ENCODE measurements at places on chromosomes 5 and 9. TPM values are rescaled to one million over a fixed set of nuclear protein-coding genes. Genes with fewer than 3 reads are reported as not detected.

Gene GABBR2
- total RNA-seq = 0.32 TPM

Gene FBXO4
- total RNA-seq = 16.4 TPM

Gene AJM1
- total RNA-seq = 2.3 TPM

Gene SPATA9
- not detected for total RNA-seq

GRCh38 chr9:21995666-21996398 lies 1.2 kb downstream of the CDKN2B-AS1 start:
- DNase-seq = peak; percentile 77

DNA sequence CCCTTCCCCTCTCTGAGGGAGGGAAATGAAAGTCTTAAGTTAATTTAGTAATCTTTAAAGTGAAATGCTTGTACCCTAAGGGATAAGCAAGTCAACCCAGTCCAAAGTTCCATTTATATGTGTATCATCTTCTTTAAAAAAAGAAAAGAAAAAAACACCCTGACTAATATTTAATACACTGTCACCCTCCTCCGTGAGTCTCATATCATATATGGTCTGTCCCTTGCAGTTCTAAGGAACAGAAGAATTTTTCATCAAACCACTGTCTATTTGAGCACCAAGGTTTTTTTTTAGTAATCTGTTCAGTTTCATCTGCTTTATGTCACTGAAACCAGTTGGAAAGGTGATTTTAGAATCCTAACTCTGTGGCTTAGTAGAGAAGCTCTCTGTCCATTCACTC lies 15.2 kb downstream of the TNIP1 start:
- no peak for DNase-seq

- DNase-seq = no peak
Observed at GRCh38 chr5:38413696-38414095, 142.8 kb downstream of the LIFR start.

DNA sequence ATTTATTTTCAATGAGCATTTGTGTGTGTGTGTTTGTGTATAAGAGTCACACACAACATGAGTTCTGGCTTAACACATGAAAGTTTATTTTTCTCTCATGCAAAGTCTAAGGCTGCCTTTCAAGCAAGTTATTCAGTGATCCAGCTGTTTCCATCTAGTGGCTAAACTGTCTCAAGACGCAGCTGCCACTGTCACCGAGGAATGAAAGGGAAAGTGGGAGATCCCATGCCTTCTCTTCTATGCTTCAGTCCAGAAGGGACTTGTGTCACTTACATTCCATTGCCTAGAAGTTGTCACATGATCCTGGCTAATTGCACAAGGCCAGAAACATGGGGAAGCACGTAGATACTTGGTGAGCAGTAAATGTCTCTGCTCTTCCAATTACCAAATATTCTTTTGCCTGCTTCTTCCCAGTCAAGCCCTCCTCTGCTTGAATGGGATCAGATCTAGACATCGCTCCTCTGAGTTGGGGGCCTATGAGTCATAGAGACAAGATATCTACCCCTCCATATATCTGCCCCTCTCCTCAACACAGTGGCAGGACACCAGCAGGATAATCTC lies 30.4 kb upstream of the SLIT3 start:
- DNase-seq = no peak

GRCh38 chr9:136686794-136687711 lies at the start of gene AGPAT2:
TSS of gene AGPAT2 (minus strand) at chr9:136687457. CDS start at chr9:136687357, 100 bp downstream.
- DNase-seq = peak; percentile 86

GRCh38 chr9:90998573-90998972 lies 197.0 kb downstream of the SYK start:
- DNase-seq = no peak

DNA sequence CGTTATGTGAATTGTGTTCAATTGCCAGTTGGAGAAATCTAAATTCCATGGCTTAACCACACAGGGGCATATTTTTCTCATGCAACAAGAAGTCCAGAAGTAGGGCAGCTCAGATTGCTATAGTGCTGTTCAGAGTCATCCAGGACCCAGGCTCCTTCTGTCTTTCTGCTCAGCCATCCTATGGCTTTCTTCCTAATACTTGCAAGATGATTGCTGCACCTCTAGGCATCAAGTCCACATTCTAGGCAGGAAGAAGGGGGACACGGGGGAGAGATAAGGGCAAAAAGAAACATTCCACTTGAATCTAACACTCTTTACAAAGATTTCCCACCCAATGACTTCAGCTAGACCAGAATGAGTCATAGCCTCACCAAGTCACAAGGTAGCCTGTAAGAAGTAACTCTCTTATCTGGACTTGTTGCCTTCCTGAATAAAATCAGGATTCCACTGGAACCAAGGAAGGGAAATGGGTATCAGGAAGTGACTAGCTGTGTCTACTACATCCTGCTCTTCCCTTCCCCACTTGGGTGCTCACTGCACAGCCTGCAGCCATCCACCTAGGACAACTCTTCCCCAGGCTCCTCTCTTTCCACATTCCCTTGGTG lies 5.3 kb downstream of the ERAP2 start:
- DNase-seq = no peak

- no peak for DNase-seq
Observed at GRCh38 chr5:105460721-105461120, 1898.1 kb upstream of the NUDT12 start.

DNA sequence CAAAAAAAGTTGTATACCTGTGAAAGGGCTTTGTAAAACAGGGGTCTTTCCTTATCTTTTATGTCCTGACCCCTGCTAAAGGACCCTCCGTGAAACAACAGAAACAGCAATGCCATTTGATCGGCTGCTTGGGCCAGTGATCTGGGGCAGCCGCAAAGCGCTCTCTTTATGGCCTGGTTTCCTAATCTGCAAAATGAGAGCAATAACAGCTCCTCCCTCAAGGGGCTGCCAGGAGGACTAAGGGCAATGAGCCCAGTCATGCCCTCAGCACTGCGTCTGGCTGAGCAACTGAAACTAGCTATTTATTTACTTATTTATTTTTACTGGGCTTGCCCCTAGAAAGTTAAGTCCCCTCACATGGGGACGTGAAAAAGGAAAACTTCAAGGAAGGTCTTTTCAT lies 18.3 kb downstream of the CMBL start:
- DNase-seq = peak; percentile 78

DNA sequence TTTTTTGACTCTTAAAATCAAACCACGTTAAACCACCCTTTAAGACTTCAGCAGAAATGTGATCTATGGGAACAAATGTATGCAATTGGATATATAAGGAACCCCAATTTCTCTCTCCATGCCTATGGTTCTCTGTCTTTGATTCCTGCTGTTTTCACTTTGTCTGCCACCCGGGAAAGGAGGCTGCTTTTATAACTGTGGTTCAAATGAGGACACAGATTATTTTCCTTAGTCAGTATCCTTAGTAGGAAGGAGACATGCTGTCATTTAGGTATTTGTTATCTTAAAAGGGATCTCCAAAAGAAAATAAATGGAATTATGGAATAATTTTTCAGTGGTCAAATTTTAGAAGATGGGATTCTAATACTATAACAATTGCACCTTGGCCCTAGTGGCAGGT lies 176.1 kb upstream of the NREP start:
- no peak for DNase-seq

DNA sequence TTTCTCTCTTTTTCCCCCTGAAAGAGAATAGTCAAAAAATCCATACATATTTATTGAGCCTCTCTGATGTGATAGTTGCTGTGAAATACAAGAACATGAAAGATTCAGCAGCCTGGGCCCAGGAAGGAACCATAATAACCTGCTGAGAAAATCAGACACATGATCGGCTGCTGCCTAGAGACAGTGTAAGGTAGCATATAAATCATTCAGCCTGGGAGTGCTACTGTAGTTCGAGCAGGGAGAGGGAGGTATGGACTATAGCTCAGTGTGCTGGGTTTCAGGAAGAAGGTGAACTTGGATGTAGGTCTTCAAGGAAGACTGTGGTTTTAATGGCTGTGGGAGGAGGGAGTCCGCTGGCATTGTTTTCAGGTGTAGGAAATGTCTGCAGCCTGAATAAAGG lies 469.1 kb downstream of the RAB3C start:
- no peak for DNase-seq

DNA sequence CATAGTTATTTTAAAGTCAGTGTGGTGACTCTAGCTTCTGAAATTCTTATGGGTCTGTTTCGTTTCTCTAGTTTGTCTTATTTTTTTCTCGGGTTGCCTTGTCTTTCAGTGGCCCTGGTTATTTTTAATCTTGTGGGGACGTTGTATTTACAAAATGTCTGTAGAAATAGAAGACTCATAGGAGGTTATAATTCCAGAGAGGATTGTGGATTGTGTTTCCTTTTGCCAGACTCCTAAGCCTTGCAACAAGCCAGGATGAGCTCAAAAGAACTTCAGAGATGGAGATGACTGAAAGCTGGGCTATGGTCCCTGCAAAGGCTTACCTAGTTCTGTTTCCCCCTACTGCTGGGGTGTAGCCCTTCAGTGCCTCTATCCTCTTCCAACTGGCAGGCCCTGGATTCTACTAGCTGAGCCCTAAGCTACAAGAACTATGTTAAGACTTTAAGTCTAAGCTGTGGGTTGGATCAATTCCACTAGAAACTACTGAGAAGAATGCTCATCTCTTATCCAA lies 32.2 kb upstream of the LECT2 start:
- DNase-seq = no peak

DNA sequence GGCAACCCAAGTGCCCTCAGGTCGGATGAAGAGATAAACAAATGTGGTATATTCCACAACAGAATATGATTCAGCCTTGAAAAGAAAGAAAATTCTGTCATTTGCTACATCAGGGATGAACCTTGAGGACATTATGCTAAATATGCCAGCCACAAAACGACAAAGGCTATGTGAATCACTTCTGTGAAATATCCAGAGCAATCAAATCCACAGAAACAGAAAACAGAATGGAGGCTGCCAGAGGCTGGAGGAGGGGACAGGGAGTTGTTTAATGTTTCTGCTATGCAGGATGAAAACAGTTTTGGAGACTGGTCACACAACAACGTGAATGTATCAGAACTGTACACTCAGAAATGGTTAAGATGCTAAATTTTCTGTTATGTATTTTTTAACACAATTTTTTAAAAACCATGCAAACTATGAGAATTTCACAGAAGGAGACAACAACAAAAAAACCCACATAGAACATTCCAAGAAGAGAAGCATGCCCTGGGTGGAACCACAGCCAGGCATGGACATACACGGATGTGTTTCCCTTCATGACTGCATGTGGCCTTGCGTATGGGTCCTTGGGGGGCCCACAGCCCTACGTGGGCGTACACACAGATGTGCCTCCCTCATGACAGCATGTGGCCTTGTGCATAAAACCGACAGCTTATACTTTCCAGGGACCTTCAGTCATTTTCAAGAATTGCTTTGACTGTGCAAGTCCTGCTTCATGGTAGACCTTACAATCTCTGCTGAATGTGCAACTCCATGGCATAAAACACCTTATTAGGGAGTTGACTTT lies 146.7 kb downstream of the ROR2 start:
- no peak for DNase-seq

Data from suprapubic skin (tissue), 4 donors.